ENCODE measurements at places on chromosomes 11 and 22.

- DNase-seq: no peak
Observed at GRCh38 chr11:20501252-20501651, 98.2 kb upstream of the SLC6A5 start.

GRCh38 chr22:41781507-41781906 lies 19.0 kb upstream of the CCDC134 start:
- DNase-seq: no peak

DNA sequence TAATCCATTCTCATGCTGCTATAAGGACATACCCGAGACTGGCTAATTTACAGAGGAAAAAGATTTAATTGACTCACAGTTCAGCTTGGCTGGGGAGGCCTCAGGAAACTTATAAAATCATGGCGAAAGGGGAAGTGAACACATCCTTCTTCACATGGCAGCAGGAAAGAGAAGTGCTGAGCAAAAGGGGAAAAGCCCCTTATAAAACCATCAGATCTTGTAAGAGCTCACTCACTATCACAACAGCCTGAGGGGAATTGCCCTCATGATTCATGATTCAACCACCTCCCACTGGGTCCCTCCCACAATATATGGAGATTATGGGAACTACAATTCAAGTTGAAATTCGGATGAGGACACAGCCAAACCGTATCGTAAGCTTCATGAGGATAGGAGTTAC lies 3.8 kb upstream of the CYB5R2 start:
- DNase-seq: no peak

DNA sequence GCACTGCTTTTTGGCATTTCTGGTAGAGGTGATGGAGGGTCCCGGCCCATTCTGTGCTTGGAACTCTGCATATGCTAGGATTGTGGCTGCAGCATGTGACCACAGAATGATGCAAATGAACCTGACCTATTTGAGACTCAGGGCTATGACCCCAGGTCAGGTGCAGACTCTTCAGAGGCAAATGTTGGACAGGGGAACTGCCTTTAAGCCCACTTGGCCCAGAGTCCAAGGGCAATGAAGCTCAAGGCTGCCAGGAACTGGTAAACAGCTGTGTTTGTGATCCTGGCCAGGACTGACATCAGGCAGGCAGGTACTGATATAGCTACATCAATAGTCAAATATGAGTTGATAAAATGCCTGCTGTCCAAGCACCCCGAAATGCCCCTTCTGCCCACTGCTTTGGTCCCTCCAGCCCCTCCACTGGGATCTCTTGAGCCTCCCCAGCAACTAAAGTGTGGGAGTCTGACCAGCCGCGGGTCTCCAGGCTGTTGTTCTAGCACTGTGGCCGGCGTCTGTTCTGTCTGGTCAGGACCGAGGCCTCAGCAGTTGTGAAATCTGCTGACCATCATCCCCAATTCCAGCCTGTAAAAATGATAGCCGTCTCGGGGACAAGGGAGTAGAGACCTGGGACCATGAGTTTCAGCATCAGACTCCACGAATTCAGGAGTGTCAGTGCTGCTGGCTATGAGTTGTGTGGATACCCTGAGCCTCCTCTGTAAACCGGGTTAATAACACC lies 82.4 kb upstream of the EIF3D start:
- no peak for DNase-seq

GRCh38 chr11:45856044-45856468 lies 8.8 kb downstream of the CRY2 start:
- DNase-seq: no peak

DNA sequence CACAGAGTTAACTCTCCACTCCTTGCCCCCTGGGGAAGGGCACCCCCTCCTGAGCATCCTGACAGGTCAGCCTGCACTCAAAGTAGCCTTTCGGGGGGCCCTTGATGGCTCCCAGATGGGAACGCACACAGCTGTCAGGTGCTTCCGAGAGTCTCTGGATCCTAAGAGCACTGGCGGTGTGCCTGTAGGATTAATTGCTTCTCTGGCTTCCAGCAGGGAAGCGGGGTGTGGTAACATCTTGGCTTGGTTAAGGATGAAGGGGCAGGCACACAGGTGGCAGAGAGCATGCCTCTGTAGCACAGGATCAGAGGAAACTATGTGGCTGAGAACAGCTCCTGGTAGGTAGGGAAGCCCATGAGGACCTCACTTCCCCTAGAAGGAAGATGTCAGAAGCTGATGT lies 199.8 kb downstream of the MIAT start:
- no peak for DNase-seq

DNA sequence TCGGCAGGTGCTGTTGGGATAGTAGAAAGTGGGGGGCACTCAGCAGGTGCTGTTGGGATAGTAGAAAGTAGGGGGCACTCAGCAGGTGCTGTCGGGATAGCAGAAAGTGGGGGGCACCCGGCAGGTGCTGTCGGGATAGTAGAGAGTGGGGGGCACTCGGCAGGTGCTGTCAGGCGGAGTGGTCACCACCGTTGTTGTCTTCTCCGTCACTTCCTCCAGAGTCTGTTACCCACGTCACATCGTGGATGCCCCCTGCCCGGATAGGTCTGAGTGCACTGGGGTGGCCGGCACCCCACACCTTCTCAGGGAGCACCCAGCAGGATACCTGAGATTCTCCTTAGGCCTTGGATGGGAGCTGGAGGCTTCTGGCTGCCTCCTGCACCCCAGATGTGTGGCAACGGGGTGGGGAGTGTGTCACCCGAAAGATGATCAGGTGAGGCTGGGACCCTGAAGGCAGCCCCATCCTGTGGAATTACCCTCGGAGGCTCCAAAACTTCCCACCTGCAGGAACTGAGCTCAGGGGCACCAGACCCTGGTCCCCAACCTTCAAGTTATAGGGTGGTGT lies 24.1 kb upstream of the KRTAP5-7 start:
- no peak for DNase-seq

- peak; percentile 85 for DNase-seq
Observed at GRCh38 chr11:65425971-65426838, 3.6 kb downstream of the NEAT1 start.

DNA sequence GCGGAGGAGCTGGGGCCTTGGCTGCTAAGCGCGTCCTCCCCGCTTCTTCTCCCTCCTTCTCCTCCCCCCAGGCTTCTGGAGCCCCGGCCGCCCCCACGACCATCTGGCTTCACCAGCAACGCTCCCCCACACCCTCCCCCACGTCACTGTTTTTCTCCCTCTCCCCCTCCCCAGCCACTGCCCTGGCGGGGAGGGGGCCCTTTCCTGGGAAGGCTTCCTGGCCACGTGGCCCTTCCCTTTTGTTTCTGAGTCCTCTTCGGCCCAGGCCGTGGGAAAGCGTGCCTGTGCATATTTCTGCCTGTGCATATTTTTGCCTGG lies 27.7 kb downstream of the RTN4R start:
- DNase-seq: no peak

DNA sequence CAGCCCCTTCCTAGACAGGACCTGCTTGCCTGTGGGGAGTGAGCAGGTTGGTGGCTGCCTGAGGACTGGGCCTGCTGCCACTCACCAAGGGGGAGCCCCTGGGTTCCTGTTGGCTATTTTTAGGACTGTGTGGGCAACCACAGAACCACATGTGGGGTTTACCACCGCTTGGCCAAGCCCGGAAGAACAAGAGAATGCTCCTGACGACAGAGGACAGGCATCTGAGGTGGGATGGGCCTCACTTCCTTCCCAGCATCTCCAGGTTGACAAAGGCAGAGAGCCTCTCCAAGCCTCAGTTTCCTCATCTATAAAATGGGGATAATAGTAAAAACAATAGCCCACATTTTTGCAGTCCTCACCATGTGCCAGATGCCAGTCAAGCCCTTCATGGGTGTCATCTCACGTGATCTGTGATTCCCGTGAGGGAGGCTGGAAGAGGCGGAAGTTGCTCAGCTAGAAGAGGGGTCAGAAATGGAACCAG lies 43.6 kb downstream of the LRRC32 start:
- no peak for DNase-seq

DNA sequence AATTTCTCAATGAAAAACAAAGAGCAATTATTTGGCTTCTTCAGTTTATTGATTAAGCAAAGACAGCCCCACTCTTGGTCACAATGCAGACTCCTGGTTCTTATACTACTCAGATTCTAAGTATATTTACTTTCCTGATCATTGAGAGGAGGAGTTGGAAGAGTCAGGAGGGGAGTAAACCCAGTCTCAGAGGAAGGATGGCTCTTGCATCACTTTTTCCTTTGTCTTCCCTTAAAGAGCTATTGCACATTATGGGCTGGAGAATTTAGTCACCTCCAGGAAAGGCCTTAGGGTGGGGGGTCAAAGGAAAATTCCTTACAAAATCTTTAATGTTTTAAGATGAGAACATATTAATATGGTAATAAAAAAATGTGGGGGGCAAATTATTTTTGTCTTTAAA lies 8.1 kb downstream of the SLC17A6 start:
- DNase-seq: no peak

GRCh38 chr11:96246718-96247552 lies 96.1 kb downstream of the MAML2 start:
- no peak for DNase-seq

DNA sequence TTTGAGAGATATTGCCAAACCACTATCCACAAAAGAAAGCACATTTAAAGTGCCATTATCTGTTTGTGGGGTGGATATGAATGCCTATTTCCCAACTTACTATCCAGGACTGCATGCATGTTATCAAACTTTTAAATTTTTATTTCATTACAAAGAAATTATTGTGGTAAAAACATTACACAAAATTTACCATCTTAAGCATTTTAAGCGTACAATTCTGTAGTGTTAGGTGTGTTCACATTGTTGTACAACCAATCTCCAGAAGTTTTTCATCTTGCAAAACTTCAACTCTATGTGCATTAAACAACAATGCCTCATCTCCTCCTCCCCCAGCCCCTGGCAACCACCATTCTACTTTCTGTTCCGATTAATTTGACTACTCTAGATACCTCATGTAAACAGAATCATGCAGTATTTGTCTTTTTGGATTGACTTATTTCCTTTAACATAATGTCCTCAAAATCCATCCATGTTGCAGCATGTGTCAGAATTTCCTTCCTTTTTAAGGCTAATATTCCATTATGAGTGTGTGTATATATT lies 17.6 kb upstream of the CD44 start:
- no peak for DNase-seq

DNA sequence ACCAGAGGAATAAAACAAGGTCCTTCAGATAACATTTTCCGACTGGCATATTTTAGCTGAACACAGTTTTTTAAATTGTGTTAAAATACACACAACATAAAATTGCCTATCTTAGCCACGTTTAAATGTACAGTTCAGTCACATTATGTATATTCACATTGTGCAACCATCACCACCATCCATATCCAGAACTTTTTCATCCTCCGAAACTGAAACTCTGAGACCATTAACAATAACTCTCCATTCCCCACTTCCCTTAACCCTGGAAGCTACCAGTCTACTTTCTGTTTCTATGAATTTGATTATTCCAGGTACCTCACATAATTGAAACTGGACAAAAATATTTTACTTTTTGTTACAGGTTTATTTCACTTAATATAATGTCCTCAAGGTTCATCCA lies 213.3 kb downstream of the ETS1 start:
- DNase-seq: no peak

GRCh38 chr22:40121461-40121860 lies 56.3 kb upstream of the TNRC6B start:
- DNase-seq: no peak

DNA sequence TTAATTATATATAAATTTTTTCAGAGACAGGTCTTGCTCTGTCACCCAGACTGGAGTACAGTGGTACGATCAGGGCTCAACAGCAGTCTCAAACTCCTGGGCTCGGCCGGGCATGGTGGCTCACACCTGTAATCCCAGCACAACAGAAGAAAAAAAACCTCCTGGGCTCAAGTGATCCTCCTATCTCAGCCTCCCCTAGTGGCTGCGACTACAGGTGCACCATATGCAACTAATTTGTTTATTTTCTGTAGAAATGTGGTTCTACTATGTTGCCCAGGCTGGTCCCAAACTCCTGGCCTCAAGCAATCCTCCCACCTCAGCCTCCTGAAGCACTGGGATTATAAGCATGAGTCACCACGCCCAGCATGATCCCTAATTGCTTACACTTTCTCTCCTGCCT lies 56.1 kb upstream of the SLC35C1 start:
- DNase-seq: no peak

Data from naive thymus-derived CD4-positive, alpha-beta T cell (primary cell).